Activated CD8-positive, alpha-beta memory T cell treated with anti-CD3 and anti-CD28 coated beads for 4 hours (primary cell): ENCODE measurements at places on chromosomes 7 and 10.

- no peak for DNase-seq
Observed at GRCh38 chr10:131946321-131946751, 35.4 kb downstream of the BNIP3 start.

DNA sequence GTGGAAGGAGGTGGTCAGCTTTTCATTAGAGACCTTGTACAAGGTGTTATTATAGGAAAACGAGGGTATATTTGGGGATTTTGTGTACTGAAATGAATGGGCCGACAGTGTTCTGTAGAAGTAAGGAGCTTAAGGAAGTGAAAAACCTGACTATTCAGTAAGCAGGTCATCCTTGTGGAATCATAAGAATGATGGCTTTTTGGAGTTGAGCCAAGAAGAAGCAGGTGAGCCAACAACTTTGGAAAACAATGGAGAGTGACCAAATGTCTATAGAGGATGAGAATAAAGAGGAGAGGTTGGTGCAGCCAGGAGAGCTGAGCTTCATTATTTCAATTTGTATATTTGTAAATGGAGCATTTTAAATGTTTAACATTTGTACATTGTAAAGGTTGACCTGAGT lies 595.7 kb downstream of the CCSER2 start:
- no peak for DNase-seq

DNA sequence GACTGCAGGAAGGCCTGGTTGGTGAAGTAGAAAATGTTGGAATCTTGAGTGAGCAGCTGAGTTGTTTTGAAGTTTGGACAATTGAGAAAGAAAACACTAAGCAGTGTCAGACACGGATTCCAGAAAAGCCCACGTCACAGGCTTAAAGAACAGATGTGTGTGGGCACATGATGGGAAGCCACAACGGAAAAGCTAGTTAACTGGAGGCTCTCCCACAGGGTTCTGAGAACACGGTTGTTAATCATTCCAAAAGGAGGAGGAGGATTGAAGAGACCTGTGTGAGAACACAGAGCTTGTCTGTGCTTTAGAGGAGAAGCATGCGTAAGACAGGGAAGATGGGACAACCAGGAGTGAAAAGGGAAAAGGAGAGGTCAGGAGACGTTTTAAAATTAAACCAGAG lies 42.6 kb downstream of the SHH start:
- no peak for DNase-seq

DNA sequence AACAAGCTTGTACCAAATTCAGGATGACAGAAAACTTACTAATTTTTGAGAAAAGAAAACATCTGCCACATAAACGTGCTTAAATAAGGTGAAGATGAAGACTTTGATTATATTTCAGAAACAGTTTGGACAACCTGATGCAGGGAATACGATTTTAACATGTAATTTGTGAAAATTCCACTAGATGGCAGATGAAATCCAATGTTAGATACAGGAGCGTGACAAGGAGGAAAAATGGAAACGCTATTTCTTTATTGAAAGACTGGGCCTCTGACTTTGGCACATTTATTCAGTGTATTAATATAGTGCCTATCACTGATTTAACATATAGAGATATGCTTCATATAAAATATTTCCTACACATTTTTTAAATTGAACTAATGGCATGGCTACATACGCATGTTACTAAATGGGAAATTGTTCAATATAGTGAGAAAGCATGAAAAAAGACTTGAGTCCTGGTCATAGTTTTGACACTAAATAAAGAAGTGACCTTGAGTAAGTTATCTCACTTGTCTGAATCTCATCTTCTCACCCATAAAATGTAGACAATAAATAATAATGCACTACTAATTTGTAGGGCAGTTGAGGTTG lies 60.7 kb downstream of the CD36 start:
- DNase-seq, result no peak

DNA sequence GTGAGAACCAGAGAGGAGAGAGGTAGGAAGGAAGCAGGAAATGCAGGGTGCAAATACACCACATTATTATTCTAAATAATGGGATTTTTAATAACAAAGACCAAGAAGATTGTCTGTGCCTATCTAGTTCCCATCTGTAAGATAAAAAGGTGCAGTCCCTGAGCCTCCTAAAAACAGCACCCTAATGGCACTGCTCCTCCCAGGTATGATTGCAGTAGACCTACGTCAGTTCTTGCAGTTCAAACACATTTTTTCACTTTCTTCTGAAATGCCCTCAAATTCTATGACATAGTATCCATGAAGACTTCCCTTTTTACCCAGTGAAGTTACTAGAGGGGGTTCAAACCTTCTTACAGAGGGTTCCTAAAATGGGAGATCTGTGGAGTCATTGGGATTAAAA lies 70.6 kb downstream of the FIGNL1 start:
- DNase-seq, result no peak

DNA sequence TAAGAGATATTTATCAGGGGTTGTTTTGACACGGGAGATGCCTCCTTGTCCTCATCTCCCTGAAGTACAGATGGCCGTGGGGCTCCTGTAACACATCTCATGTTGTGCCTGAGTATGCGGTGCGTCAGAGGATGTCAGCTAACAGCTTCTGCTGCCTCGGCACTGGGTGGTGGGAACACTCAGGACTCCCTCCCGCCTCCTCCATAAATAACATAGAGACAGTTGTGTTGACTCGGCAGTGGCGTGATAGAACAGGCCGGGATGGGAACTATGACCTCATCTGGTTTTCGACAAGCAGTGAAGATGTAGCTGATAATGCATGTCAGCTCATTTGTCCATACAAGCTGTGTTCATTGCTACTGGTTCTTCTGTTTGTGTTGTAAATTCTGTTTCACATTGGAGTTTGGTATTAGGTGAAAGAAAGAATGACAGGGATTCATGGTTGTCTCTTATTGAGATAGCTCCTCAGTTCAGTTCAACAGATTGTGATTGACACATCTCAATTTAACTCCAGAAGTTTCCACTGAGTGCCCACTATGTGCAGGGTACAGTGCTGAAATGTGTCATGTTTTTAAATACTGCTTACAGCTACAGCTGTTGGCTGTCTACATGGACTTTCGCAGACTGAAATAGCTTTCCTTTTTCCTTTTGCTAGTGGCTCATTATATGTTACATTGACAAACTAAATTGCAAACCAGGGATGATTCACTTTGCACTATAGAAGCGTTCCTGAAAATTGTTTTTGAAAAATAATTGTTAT lies 87.4 kb downstream of the CHN2 start:
- no peak for DNase-seq

GRCh38 chr7:43018446-43018845 lies 86.3 kb downstream of the MRPL32 start:
- no peak for DNase-seq

GRCh38 chr7:137209151-137209817 lies 134.2 kb downstream of the PTN start:
- no peak for DNase-seq
